CD4-positive, alpha-beta T cell treated with Interleukin-10 for 1 hour (primary cell): ENCODE measurements at places on chromosomes 2 and 18.
A peak's percentile ranks its signal among the peaks of the same experiment; 100 is the strongest.

DNA sequence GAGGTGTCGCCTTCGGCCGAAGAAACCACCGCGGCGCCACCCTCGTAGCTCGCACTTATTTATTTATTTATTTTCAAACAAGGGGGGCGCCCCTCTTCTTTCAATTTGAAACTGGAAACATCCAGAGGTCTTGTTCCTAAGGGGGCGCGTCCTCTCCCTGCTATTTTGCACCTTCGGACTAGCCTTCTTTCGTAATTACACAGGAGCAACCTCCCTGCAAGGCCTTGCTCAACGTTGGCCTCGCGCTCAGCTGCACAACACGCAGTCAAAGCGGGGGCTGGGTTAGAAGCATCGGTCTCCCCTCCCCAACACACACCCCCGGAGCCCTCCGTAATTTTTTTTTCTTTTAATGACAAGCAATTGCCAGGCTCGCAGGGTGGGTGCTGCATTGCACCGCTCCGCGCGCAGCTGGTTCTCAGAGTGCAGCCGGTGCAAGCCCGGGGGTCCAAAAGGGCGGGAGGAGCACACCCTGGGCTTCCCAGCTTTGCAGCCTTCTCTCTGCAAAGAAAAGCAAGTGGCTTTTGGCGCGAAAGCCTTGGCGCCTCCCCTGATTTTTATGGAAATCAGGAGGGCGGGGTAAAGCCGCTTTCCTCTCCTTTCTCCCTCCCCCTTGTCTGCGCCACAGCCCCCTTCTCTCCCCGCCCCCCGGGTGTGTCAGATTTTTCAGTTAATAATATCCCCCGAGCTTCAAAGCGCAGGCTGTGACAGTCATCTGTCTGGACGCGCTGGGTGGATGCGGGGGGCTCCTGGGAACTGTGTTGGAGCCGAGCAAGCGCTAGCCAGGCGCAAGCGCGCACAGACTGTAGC, at the start of gene MYCN:
TSS of gene MYCN (plus strand) at position 697 of the 807 bp plus-strand sequence. CDS start 1,515 bp downstream, outside the sequence.
- peak; percentile 5 for DNase-seq

- no peak for DNase-seq
These were observed 929.9 kb upstream of the FANCL start for GRCh38 chr2:59171019-59171418.

GRCh38 chr2:31312898-31313297, 78.9 kb downstream of the EHD3 start:
- no peak for DNase-seq

- no peak for DNase-seq
These were observed 60.0 kb upstream of the NOSTRIN start for GRCh38 chr2:168742258-168742932.
